ENCODE measurements at places on chromosomes 12 and 14. TPM values are rescaled to one million over a fixed set of nuclear protein-coding genes. Genes with fewer than 3 reads are reported as not detected.
A peak's percentile ranks its signal among the peaks of the same experiment; 100 is the strongest.

DNA sequence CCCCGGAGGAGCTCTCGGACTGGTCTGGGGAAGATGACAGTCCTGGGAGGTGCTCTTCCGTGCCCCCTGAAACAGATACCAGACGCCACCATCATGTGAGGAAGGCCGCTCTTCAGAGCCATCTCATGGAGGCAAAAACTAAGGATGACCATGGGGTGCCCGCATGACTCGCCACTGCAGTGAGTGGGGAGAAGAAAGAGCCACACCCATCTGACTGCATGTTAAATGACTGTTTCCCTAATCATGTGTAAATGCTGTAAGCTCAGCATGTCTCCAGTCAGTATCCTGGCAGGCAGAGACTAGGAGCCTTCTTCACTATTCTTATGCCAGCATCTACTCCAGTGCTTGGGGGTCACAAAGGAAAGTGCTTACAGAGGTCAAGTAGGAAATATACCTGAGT lies 4.0 kb downstream of the STON2 start:
- H3K27me3 ChIP-seq, result peaks cover 10% of the 10 kb centered on the region
- no peaks in the 10 kb centered on the region for H3K36me3 ChIP-seq
- no peak for DNase-seq

GRCh38 chr14:95943699-95944098 lies 67.1 kb downstream of the TUNAR start:
- no peaks in the 10 kb centered on the region for H3K36me3 ChIP-seq
- H3K27ac ChIP-seq, result no peak overlapping the region
- H3K4me3 ChIP-seq, result no peak overlapping the region
- H3K27me3 ChIP-seq, result peaks cover 29% of the 10 kb centered on the region

DNA sequence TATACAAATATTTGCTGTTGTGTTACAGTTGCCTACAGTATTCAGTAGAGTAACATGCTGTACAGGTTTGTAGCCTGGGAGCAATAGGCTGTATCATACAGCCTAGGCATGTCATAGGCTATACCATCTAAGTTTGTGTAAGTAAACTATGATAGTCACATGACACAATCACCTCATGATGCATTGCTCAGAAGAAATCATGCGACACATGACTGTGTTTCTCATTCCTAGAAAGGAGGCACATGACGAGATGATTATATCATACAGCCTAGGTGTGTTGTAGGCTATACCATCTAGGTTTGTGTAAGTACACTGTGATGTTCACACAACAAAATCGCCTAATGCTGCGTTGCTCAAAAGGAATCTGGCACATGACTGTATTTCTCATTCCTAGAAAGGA lies 31.9 kb downstream of the NOPCHAP1 start:
- H3K27ac ChIP-seq, result no peak overlapping the region
- no peaks in the 10 kb centered on the region for H3K27me3 ChIP-seq
- H3K4me1 ChIP-seq, result no peaks in the 10 kb centered on the region
- no peaks in the 10 kb centered on the region for H3K36me3 ChIP-seq

- DNase-seq, result no peak
- peaks cover 25% of the 10 kb centered on the region for H3K4me1 ChIP-seq
- no peaks in the 10 kb centered on the region for H3K36me3 ChIP-seq
- no peak overlapping the region for H3K4me3 ChIP-seq
Observed at GRCh38 chr12:54437697-54438096, 18.6 kb upstream of the ITGA5 start.

GRCh38 chr12:11780521-11781101 lies 131.1 kb downstream of the ETV6 start:
- H3K36me3 ChIP-seq, result no peaks in the 10 kb centered on the region
- no peak for DNase-seq
- no peaks in the 10 kb centered on the region for H3K27me3 ChIP-seq
- no peak overlapping the region for H3K4me3 ChIP-seq

DNA sequence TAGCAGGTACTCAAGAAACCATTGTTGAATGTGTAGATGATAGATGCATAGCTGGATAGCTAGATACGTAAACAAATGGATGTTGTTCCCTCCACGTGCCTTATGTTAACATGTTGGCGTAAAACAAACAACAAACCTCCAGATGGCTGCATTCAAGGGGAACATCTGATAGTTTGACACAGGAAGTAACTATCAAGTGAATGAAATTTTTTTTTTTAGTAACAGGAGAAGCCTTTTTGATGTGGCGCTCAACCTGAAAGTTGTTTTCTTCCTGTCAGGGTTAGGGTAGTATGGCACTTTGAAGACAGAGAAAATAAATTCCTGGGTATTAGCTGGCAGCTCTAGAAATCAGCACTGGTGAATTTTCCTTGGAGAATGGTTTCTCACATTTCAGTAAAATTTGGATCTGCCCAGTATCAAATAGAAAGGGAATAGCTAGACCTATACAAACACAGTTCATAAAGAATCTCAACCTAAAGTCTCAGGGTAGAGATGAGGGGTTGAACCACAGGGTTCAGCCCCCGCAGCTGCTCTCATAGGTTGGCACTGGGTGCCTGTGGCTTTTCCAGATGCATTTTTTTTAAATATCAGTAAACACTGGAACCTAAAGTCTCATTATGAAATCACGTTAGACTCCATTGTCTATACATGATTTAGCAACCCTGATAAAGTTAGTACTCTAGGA lies 18.8 kb upstream of the RAP1B start:
- H3K27ac ChIP-seq, result peak overlapping the region; percentile 89
- peak overlapping the region; percentile 61 for H3K4me3 ChIP-seq
- H3K27me3 ChIP-seq, result no peaks in the 10 kb centered on the region
- peaks cover 39% of the 10 kb centered on the region for H3K4me1 ChIP-seq
- peaks cover 17% of the 10 kb centered on the region for H3K36me3 ChIP-seq

GRCh38 chr14:102892651-102893050 lies 29.8 kb upstream of the AMN start:
- no peak overlapping the region for H3K27ac ChIP-seq
- no peak overlapping the region for H3K4me3 ChIP-seq
- no peaks in the 10 kb centered on the region for H3K36me3 ChIP-seq
- DNase-seq, result no peak
- no peaks in the 10 kb centered on the region for H3K27me3 ChIP-seq
- H3K4me1 ChIP-seq, result no peaks in the 10 kb centered on the region

- no peak overlapping the region for H3K4me3 ChIP-seq
- no peaks in the 10 kb centered on the region for H3K4me1 ChIP-seq
- DNase-seq, result no peak
- no peaks in the 10 kb centered on the region for H3K27me3 ChIP-seq
Observed at GRCh38 chr12:126601184-126602170, 1536.2 kb downstream of the AACS start.

DNA sequence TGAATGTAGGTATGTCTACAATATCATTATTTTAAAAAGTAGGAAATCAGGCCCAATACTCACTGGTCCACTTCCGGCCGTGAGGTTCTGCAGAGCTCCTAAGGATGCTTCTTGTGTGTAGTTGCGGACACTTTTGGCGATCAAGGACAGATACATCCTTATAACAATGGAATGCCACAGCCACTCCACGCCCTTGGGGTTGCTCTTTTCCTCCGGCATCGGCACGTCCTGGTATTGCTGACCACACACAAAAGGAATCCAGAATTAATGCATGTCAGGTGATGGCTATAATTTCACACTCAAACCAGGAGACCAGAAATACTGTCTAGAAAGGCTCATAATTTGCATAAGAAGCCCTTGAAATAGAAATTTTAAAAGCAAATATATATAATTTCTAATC lies 65.6 kb upstream of the YARS2 start:
- H3K36me3 ChIP-seq, result no peaks in the 10 kb centered on the region
- H3K4me3 ChIP-seq, result no peak overlapping the region
- no peak for DNase-seq
- no peak overlapping the region for H3K27ac ChIP-seq
- peaks cover 7% of the 10 kb centered on the region for H3K27me3 ChIP-seq

GRCh38 chr14:94675036-94675435 lies 62.8 kb downstream of the SERPINA3 start:
- peaks cover 18% of the 10 kb centered on the region for H3K27me3 ChIP-seq
- H3K27ac ChIP-seq, result no peak overlapping the region
- H3K4me1 ChIP-seq, result no peaks in the 10 kb centered on the region
- H3K4me3 ChIP-seq, result no peak overlapping the region
- DNase-seq, result no peak
- H3K36me3 ChIP-seq, result no peaks in the 10 kb centered on the region

DNA sequence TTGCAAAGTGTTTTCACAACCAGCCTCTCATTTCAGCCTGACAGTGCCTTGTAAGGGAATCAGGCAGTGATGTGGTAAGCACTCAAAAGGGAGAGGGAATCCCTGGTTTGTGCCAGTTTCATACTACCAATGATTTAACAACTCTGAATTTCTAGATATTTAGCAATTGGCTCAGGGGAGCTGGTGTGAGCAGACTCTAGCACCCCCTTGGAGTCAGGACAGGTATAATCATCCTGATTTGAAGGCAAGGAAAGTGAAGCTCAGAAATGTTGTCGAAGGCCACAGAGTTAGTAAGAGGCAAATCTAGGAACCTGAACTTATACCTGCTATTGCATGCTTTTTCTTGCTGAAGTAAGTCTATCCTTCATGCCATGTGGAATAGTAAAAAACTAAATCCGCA lies 63.1 kb upstream of the DACT1 start:
- no peaks in the 10 kb centered on the region for H3K36me3 ChIP-seq
- no peak overlapping the region for H3K27ac ChIP-seq
- DNase-seq, result no peak
- H3K4me3 ChIP-seq, result no peak overlapping the region
- no peaks in the 10 kb centered on the region for H3K27me3 ChIP-seq

DNA sequence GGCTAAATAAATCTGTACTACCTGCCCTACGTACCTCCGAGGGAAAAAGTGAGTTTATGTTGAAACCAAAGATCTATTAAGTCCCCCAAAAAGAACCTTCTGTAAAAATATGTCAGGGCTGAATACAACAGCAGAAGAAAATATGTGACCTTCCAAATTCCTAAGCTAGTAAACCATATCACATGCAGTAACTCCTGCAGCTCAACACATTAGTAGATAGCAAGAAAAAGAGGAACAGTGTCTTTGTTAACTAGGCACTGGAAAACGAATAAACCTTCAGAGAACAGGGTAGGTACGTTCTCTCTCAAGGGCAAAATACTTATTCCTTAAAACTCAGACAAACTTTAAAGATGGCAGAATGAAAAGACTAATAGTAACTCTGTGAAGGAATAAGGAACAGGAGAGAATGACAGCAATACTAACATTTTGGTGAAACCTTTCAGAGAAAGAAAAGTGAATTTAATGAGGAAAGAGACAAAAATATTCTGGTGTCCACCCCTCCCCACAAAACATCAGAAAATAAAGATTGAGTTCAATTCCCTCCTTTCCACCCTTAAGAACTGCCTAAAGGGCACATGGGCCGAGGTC lies 18.0 kb downstream of the CBX5 start:
- no peak overlapping the region for H3K4me3 ChIP-seq
- peak overlapping the region; percentile 15 for H3K27ac ChIP-seq
- DNase-seq, result no peak

DNA sequence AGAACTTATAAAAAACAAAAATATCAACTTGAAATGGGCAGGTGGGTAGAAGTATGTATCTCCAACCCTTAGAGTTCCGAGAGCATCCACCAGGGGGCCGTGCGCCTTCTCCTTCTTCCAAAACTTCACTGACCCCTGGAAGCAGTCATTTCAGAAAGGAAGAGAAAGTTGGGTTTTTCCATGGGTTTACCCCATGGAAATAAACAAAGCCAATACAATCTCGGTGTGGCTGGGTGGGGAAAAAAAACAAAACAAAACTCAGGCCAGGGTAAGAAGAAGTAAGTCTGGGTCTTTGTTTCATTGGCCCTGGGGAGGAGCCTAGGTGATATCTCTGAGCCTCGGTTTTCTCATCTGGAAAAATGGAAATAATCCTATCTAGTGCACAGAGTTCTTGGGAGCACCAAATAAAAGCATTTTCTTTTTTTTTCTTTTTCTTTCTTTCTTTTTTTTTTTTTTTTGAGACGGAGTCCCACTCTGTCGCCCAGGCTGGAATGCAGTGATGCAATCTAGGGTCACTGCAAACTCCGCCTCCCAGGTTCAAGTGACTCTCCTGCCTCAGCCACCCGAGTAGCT lies 33.6 kb upstream of the HNF1A start:
- no peak overlapping the region for H3K4me3 ChIP-seq
- DNase-seq, result no peak
- no peaks in the 10 kb centered on the region for H3K36me3 ChIP-seq
- peaks cover 7% of the 10 kb centered on the region for H3K4me1 ChIP-seq

GRCh38 chr12:105245291-105245690 lies 9.3 kb upstream of the APPL2 start:
- no peaks in the 10 kb centered on the region for H3K4me1 ChIP-seq
- H3K36me3 ChIP-seq, result no peaks in the 10 kb centered on the region
- H3K27ac ChIP-seq, result no peak overlapping the region
- H3K27me3 ChIP-seq, result peaks cover 6% of the 10 kb centered on the region

GRCh38 chr14:48970943-48971342 lies 615.2 kb downstream of the RPS29 start:
- H3K36me3 ChIP-seq, result no peaks in the 10 kb centered on the region
- no peak overlapping the region for H3K4me3 ChIP-seq
- H3K4me1 ChIP-seq, result no peaks in the 10 kb centered on the region

- DNase-seq, result no peak
- no peak overlapping the region for H3K27ac ChIP-seq
Observed at GRCh38 chr12:32450768-32451167, 51.4 kb downstream of the FGD4 start.

DNA sequence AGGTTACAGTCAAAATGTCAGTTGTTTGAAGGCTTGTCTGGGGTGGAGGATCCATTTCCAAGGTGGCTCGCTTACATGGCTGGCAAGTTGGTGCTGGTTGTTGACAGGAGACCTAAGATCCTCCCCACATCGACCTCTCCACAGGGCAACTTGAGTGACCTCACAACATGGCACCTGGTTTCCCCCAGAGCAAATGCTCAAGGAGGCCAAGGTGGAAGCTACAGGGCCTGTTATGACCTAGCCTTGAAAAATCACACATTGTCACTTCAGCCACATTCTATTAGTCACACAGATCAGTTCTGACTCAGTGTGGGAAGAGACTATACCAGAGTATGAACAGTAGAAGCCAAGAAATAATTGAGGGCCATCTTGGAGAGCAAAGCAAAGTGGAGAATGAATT lies 11.3 kb upstream of the GNG2 start:
- peaks cover 33% of the 10 kb centered on the region for H3K36me3 ChIP-seq
- H3K4me1 ChIP-seq, result peaks cover 80% of the 10 kb centered on the region
- peak overlapping the region; percentile 99 for H3K27ac ChIP-seq

- H3K4me1 ChIP-seq, result peaks cover 10% of the 10 kb centered on the region
- peak overlapping the region; percentile 70 for H3K4me3 ChIP-seq
- no peak overlapping the region for H3K27ac ChIP-seq
- peaks cover 16% of the 10 kb centered on the region for H3K27me3 ChIP-seq
Observed at GRCh38 chr14:64550621-64551333, 1.0 kb downstream of the PPP1R36 start.

Gene SRRM4
- total RNA-seq, result not detected

Gene GDF3
- total RNA-seq, result not detected

Gene GARIN6
- total RNA-seq, result not detected

Gene PIWIL1
- total RNA-seq, result not detected

Gene AGAP2
- 54.1 TPM for total RNA-seq

Gene GALNT8
- 1.1 TPM for total RNA-seq

Gene TMPRSS12
- total RNA-seq, result not detected

Gene EML5
- total RNA-seq, result 4.0 TPM

Gene SDR9C7
- total RNA-seq, result not detected

Data from natural killer cell treated with Interleukin-12 subunit alpha and Interleukin-12 subunit beta and Interleukin-15 and Interleukin-18, amount 100 ng/mL, for 72 hours (primary cell).